Large intestine (tissue), 12 donors: ENCODE measurements at places on chromosomes 2 and 18. TPM values are rescaled to one million over a fixed set of nuclear protein-coding genes. Genes with fewer than 3 reads are reported as not detected.

GRCh38 chr18:23391156-23391555, 61.9 kb upstream of the RIOK3 start:
- DNase-seq, result no peak

Gene MXD1
- polyA plus RNA-seq, result 40.4 TPM

GRCh38 chr2:72917138-72917876, at the start of gene EMX1:
EMX1 (plus strand) TSS chr2:72917519; CDS start chr2:72917853, 334 bp downstream.
- DNase-seq, result peak; percentile 54

Gene FTCDNL1
- polyA plus RNA-seq, result 3.3 TPM

DNA sequence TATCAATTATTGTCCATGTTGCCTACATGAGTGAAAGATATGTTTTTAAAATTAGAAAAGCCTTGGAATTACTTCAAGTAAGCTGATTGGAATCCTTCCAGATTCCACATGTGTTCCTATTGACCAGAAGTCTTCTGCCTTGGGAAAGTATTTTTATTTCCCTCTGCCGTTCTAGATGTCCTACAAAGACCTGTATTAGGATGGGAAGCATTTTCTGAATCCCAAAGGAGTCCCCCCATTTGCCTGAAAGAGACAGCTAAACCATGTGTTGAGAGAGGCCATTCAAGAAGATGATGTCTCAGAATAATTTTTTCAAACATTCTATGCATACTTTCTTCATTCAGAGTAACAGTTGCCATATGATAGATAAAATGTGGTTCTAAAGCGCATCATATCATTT, 19.0 kb upstream of the MYO1B start:
- DNase-seq, result no peak

- DNase-seq, result peak; percentile 20
Observed at GRCh38 chr2:48356701-48357325, 173.1 kb upstream of the STON1 start.

DNA sequence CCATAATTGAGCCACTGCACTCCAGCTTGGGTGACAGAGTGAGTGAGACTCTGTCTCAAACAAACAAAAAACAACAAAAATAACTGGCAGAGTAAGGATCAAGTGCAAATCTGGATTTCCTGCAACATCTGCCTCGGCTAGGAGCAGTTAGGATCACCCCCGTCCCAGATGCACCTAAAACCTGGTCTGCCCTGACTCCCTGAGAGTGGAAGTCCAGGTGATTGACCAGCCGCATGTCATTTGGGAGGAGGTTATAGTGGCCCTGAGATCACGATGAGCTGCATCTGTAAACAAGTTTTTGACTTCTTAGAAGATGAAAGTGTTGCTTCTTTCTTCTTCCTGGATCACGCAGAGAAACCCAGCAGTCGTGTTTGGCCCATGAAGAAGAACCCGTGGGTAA, 5.0 kb upstream of the ESPNL start:
- no peak for DNase-seq

DNA sequence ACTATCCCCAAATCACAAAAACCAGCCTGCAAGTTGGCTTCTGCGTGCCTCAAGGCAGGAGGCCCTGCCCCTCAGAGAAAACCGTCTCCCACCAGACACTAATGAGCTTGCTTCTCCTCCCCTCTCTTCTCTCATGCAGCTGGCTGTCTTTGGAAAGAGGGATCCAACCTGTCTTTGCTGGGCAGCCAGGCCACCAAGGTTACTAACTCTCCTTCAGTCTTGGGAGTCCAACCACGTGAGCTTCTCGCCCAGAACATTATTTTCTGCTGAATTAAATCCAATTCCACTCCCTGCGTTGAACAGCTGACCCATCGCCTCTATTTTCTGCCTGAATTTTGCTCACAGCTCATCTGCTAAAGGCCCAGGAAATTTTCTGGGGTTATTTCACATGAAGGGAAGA, 291.3 kb upstream of the NCKAP5 start:
- no peak for DNase-seq

DNA sequence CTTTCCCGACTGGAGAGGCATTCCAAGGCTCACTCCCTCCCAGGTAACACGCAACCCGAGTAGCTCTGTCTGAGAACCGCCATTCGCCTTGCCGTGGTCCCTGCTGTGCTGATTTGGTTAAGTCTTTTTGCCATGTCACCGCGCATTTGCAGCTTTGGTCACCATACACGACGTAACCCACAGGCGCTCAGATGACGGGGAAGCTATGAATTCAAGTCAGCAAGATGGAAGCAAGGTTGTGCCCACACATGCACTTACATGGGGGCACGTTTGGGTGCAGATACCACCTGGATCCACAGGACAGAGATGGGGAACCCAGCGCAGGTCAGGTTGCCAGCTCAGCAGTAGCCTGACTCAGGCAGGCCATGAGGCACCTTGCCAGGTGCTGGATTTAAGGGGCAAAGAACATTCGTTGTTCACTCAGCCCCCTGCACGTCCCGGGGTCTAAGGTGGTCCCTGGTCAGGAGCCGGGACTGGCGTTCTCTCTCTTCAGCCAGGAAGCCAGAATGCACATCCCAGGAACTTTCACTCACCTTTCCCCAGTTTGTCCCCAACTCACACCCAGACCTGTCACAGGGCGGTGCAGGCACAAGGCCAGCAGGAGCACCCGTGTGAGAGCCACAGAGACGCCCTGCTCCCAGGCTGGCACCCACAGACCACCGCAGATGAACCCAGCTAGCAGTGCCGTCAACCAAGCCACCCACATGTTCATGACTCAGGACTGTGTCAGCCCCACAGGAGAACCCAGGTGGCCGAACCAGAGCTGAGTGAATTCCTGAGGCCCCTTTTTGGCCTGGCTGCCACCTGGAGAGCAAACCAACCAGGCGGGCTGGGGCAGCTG, 19.9 kb downstream of the SNED1 start:
- no peak for DNase-seq

DNA sequence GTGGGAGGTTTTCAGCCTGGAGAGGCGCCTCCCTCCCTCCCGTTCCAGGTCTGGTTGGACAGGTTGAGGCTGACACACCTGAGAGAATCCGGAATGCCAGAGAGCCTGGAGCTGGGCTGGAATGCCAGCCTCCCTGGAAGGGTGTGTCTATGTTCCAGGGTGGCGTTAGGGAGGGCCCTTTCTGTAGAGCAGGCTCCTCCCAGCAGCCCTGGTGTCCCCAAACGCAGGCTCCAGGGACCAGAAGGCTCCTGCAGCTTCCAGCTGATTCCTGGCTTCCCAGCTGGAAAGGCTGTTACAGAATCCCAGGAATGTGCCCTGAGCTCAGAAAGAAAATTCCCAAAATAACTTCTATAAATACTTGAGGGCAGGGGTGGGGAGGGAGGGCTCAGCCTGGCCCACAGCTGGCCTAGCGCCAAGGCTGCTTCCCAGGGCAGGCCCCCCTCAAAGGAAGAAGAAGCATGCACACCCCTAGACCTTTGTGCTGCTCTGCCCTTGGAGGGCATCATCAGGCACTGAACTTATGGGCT, 85.4 kb downstream of the STPG4 start:
- peak; percentile 80 for DNase-seq
